ENCODE measurements at places on chromosomes 2 and 18.

- DNase-seq, result no peak
These were observed 75.7 kb downstream of the DOCK10 start for GRCh38 chr2:224966613-224967012.

DNA sequence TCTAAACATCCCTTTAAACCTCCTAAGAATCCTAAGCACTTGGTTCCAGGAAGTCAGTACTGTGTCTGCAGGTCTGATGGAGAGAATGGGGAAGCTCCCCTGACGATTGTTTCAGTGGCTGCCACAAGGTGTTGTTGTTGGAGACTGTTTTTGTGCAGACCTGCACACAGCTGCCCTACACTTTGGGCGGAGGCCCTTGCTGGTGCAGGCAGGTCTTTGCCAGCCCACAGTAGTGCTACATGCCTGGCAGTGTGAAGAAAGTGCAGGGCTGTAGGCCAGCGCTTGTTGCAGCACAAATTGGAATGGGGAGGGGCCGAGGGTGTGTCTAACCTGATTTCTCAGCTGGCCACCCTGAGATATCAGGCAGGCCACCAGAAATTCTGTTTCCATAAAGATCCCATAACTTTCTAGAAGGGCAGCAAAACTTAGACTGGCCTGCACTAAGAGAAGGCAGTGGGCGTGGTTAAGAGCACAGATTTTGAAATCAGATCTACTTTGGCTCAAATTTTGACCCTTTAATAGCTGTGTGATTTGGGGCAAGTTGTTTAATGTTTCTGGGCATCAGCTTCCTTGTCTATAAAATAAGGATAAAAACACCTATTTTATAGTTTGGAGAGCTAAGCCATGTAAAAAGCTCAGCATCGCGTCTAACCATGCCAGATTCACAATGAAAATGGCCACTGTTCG lies 83.7 kb upstream of the SLC1A4 start:
- DNase-seq, result no peak

DNA sequence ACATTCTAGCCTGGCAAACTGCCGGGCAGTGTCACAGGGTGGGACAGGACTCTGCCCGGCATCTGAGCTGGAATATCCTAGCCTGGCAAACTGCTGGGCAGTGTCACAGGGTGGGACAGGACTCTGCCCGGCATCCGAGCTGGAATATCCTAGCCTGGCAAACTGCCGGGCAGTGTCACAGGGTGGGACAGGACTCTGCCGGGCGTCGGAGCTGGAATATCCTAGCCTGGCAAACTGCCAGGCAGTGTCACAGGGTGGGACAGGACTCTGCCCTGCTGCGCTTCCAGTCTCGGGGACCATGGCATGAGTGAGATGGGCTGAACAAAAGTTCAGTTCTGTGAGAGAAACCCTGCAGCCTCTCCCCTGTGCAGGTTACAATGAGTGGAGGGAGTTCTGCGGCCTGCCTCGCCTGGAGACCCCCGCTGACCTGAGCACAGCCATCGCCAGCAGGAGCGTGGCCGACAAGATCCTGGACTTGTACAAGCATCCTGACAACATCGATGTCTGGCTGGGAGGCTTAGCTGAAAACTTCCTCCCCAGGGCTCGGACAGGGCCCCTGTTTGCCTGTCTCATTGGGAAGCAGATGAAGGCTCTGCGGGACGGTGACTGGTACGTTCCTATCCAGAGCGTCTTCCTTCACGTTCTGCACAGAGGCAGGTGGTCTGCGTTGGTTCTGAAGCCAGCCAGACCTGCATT lies 80.3 kb downstream of the TPO start:
- peak; percentile 18 for DNase-seq

- peak; percentile 90 for DNase-seq
These were observed 64.7 kb downstream of the LRRFIP1 start for GRCh38 chr2:237691908-237692600.

DNA sequence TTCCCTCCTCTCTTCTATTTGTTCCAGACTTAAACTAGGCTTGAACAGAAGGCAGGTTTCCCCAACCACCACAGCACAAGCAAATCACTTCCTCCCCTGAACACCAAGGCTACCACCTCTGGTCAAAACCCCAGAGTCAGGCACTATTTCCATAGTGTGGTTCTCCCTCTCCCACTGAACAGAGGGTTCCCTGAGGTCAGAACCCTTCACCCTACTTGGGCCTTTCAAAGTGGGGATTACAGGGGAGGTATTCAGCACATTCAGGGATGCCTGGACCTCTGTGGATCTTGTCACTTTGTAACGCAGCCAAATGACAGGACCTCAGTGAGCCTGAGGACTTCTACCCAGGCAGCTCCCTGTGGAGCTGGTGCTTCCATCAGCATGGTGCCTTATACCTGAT lies 88.7 kb downstream of the TNS1 start:
- no peak for DNase-seq

GRCh38 chr2:205763708-205764211 lies 81.5 kb downstream of the NRP2 start:
- no peak for DNase-seq

DNA sequence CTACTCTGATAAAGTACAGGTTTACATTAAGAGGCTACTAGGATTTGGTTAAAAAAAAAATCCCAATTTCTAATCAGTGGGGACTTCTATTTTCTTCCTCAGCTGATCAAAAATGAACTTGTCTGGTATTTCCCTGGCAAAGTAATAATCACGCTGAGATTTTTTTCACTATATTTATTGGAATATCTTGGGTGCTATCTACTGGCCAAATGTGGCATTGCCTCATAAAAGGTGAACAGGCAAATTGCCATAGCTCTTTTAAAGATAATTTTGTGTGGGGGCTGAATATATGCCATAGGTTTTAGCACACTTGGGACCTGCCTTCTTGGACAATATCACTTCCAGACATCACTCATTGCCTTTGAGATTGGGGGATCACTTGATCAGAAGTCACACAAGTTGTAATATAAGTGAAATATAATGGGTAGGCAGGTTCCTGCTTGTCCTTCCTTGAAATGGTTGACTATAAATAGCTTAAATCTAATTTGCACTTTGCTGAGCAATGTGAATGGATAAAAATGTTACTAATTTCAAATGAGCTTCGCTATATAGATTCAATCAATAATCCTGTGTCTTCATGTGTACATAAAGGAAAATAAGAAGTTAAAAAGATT lies 7.0 kb upstream of the NXPH2 start:
- no peak for DNase-seq

DNA sequence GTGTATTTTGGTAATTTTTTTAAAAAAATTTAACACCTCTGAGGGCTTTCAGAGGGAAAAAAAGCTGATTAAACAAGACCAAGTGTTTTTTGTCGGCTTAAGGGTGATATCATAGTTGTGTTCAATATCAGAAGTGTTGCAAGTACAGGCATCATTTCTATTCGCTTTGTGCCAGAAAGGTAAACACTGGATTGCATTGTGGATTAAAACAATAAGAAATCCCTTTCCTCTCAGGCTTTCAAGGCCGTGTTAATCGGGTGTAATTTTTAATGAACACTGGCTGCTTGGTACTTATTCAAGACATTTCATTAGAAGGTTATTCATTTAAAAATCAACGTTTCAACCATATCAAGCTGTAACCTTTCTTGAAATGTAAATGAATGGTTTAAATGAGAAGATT lies 18.3 kb downstream of the FIGN start:
- DNase-seq, result no peak

- DNase-seq, result no peak
These were observed 24.0 kb upstream of the LPIN1 start for GRCh38 chr2:11722292-11723060.
